ENCODE measurements at places on chromosomes 4 and X. TPM values are rescaled to one million over a fixed set of nuclear protein-coding genes. Genes with fewer than 3 reads are reported as not detected.

GRCh38 chrX:65671286-65671685 lies 3.8 kb downstream of the MSN start:
- DNase-seq = no peak
- peak overlapping the region; percentile 94 for H3K27ac ChIP-seq
- no peaks in the 10 kb centered on the region for H3K27me3 ChIP-seq
- peaks cover 43% of the 10 kb centered on the region for H3K4me1 ChIP-seq
- H3K4me3 ChIP-seq = peak overlapping the region; percentile 92
- H3K36me3 ChIP-seq = peaks cover 6% of the 10 kb centered on the region

- H3K36me3 ChIP-seq = peaks cover 5% of the 10 kb centered on the region
- H3K27me3 ChIP-seq = peaks cover 11% of the 10 kb centered on the region
- DNase-seq = no peak
- no peaks in the 10 kb centered on the region for H3K4me1 ChIP-seq
Measured at GRCh38 chrX:69263251-69263820, 98.1 kb upstream of the PJA1 start.

DNA sequence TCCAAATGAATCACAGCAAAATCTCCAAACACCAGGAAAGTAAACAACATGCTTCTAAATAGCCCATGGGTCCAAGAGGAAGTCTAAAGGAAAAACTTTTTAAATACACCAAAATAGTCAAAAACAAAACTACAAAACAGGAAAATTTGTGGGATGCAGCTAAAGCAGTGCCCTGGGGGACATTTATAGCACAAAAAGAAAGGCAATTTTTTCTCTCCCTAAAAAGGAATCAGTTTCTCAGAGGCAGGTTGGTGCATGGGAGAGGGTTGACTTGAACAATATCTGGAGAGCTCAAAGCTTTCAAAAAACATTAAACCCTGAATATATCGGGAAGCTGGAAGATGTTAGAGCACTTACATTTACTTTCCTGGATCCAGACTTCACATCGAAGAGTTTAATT lies 15.7 kb upstream of the DUSP9 start:
- no peak overlapping the region for H3K4me3 ChIP-seq
- peaks cover 5% of the 10 kb centered on the region for H3K27me3 ChIP-seq
- H3K36me3 ChIP-seq = no peaks in the 10 kb centered on the region

DNA sequence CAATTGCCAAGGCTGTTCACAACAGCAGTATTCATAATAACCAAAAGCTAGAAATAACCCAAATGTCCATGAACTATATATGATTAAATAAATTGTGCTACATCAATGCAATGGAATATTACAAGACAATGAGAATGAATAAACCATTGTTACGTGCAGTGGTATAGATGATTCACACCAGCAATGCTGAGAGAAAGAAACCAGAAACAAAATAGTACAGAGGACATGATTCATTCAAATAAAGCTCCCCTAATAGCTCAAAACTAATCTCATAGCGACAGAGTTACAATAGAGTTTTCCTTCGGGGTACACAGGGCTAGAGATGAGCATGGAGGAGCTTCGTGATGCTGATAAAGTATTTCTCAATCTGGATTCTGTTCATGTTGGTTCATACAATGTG lies 148.1 kb upstream of the SPANXN1 start:
- H3K27me3 ChIP-seq = no peaks in the 10 kb centered on the region
- H3K27ac ChIP-seq = no peak overlapping the region
- no peak overlapping the region for H3K4me3 ChIP-seq
- DNase-seq = no peak
- no peaks in the 10 kb centered on the region for H3K4me1 ChIP-seq
- no peaks in the 10 kb centered on the region for H3K36me3 ChIP-seq

- H3K27ac ChIP-seq = no peak overlapping the region
- H3K27me3 ChIP-seq = no peaks in the 10 kb centered on the region
- H3K4me3 ChIP-seq = no peak overlapping the region
- no peaks in the 10 kb centered on the region for H3K36me3 ChIP-seq
- H3K4me1 ChIP-seq = no peaks in the 10 kb centered on the region
Measured at GRCh38 chr4:131002132-131002531, 1906.2 kb downstream of the C4orf33 start.

DNA sequence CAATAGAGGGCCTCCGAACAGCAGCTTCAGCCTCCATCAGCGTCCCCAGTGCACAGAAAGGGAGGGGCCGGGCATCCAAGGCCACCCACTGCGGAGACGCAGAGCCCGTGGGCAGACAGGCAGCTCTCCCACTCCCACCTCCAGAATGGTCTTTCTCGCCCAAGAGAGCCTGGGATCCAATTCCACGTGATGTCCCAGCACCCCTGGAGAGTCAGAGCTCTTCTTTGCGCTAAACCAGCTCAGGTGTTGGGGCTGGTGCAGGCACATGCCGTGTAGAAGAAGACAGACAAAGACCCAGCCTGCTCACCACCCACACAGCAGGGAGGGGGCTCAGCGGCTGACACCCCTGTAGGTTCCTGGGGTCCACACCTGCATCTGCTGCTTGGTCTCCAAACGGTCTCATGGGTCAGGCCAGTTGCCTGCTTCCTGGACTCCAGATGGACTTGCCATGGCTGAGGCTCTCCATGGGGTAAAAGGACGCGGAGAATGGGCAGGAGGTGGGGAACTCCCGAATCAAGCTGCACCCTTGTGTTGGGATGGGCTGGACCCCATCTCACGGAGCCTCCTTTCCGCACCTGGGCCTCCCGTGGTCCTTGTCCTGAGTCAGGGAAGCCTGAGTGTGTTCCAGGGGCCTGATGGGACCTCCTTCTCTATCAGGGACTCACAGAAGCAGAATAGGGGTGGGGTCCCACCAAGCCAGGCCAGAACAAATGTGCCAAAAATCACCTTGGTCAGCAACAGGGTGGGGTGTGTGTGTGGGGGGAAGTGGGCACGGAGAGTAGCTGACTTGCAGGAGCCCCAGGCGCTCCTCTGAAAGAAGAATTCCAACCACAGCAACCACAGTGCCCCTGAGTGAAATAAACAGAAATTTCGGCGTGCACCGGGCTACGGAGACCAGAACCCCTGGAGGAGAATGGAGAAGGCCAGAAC lies 11.6 kb upstream of the ASMTL start:
- H3K4me1 ChIP-seq = peaks cover 52% of the 10 kb centered on the region
- peak overlapping the region; percentile 90 for H3K4me3 ChIP-seq
- no peak overlapping the region for H3K27ac ChIP-seq
- no peaks in the 10 kb centered on the region for H3K27me3 ChIP-seq
- no peak for DNase-seq

- DNase-seq = no peak
- no peaks in the 10 kb centered on the region for H3K36me3 ChIP-seq
- H3K4me3 ChIP-seq = no peak overlapping the region
- H3K27me3 ChIP-seq = peaks cover 5% of the 10 kb centered on the region
Measured at GRCh38 chrX:39470588-39471407, 627.0 kb downstream of the BCOR start.

DNA sequence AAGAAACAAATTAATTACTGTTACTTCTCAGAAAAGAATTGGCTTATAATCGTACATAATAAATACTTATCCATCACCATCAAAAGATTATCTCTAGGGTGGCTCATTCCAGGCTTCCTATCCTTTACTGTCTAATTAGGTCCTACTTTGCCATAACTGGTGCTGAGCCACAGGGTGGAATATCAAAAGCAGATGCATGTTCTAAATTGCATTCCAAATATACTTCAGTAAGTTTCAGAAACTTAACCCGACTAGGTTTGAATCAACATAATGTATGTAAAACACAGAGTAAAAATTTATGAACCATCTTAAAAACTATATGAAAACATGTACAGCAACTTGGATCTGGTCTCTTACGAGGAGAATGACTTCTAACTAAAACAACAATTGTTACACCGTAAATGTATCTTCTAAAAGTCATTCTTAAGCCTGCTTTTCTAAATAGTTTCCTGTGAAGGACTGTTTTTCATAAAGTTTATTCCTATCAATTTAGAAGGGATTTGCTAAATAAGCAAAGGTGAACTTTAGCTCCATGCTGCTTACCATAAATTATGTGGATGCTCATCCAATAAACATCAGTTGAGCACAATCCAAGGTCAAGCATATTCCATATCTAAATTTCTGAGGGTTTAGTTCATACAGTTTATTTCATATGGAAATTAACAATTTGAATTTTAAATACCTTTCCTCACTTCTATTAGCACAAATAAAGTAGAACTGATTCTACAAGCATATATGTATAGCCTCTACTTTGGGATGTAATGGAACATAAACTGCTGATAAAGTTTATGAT lies 13.4 kb downstream of the ZAR1 start:
- no peak overlapping the region for H3K4me3 ChIP-seq
- no peaks in the 10 kb centered on the region for H3K27me3 ChIP-seq
- H3K36me3 ChIP-seq = peaks cover 6% of the 10 kb centered on the region
- H3K4me1 ChIP-seq = peaks cover 4% of the 10 kb centered on the region

DNA sequence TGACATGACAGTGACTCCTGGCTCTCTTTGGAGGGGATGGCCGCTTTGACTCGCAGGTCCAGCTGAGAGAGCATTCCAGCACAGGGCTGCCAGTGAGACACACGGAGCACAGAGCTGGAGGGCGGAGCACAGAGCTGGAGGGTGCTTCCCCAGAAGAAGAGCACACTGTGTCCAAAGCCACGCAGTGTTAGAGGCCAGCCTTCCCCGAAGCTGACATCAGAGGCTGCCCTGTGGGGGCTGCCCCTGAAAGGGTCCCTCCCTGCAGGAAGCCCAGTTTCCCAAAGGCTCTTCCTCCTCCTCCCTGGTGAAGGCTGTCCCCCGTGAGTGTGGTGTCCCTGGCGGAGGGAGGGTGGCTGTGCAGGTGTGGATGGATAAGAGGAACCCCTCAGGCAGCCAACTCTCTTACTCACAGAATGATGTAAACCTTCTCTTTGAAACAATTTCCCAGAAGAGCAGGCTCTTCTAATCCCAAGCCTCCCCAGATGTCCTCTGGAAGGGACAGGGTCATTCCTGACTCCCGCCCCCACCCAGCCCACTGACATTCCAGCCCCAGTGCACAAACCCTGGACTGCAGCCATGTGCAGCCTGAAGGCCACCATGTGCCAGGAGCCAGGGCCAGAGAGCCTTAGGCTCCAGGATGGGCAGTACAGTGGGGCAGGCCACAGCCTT lies 53.4 kb downstream of the PSAPL1 start:
- H3K27me3 ChIP-seq = peaks cover 44% of the 10 kb centered on the region
- H3K36me3 ChIP-seq = no peaks in the 10 kb centered on the region
- no peak for DNase-seq
- no peak overlapping the region for H3K27ac ChIP-seq
- peaks cover 2% of the 10 kb centered on the region for H3K4me1 ChIP-seq

DNA sequence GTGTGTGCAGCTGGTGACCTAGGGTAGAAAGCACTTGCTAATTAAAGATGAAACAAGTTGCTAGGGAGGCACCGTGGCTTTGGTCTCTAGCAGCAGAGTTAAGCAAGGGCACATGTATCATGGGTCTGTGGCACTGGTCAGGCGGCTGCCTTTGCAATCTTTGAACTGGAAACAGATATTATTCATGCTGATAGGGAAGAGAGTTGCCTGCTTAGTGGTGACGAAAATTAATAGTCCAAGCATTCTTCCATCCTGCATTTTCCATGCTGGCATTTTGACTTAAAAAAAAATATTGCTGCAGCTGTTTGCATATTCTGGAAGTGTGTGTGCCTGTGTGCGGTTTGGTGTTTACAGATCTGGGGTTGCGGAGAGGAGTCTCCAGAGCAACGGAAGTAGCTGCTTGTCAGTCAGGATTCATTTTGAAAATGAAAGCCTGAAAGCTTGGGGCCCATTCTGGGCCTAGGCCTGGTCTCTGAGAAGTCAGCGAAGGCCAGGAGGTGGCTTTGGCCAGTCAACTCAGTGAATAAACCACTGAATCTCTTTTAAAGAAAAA lies 2.3 kb upstream of the SOWAHD start:
- peaks cover 34% of the 10 kb centered on the region for H3K4me1 ChIP-seq
- no peaks in the 10 kb centered on the region for H3K27me3 ChIP-seq
- DNase-seq = no peak
- H3K4me3 ChIP-seq = peak overlapping the region; percentile 81

DNA sequence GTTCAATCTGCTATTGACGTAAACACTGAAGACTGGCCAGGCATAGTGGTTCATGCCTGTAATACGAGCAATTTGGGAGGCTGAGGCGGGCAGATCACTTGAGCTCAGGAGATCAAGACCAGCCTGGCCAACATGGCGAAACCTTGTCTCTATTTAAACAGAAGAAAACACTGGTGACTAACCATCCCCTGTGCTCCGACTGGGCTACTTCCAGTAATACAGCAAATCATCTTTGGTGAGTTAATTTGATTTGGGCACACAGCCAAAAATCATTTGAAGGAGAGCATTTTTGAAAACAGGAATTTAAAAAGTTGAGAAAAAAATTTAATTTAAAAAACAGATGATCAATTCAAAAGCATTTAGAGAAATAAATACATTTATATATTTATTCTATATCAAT lies 52.0 kb downstream of the SEC24D start:
- H3K36me3 ChIP-seq = peaks cover 2% of the 10 kb centered on the region
- no peak overlapping the region for H3K4me3 ChIP-seq
- no peaks in the 10 kb centered on the region for H3K4me1 ChIP-seq

- peaks cover 23% of the 10 kb centered on the region for H3K4me1 ChIP-seq
- H3K36me3 ChIP-seq = no peaks in the 10 kb centered on the region
- no peak for DNase-seq
- no peaks in the 10 kb centered on the region for H3K27me3 ChIP-seq
- H3K4me3 ChIP-seq = no peak overlapping the region
- H3K27ac ChIP-seq = no peak overlapping the region
Measured at GRCh38 chr4:108706289-108706688, 55.9 kb downstream of the OSTC start.

DNA sequence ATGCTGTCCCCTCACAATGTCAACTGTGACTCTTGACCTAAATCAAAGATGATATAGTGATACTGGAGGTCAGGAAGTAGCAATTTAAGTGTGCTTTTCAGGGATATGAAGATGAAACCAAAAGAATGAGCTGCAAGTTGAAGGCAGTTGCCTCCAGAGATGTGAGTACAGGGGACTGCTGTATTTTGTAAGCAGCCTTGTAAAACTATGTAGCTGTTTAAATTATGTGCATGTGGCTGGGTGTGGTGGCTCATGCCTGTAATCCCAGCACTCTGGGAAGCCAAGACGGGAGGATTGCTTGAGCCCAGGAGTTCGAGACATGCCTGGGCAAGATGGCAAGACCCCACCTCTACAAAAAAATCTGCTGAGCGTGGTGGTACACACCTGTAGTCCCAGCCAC lies 15.1 kb upstream of the TNIP2 start:
- no peaks in the 10 kb centered on the region for H3K36me3 ChIP-seq
- no peaks in the 10 kb centered on the region for H3K27me3 ChIP-seq
- H3K27ac ChIP-seq = peak overlapping the region; percentile 83
- DNase-seq = no peak

DNA sequence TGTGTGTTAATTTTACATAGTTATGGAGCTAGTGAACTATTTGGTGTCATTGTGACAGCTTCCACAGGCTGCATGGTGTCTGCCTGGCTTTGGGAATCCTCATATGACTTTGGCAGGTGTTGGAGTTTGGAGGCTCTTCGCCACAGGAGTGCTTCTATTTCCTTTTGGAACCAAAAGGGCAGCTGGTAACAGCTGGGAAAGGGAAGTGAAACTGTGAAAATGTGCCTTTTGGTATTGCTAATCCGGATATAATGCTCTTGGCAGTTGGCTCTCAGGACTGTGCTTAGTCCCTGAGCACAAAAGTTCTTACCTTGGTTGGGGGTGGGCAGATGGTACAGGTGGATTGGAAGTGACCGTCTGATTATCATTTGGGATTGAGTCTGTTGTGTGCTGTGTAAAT lies 18.1 kb downstream of the OFD1 start:
- no peak for DNase-seq
- H3K4me1 ChIP-seq = peaks cover 11% of the 10 kb centered on the region
- peak overlapping the region; percentile 37 for H3K27ac ChIP-seq
- H3K27me3 ChIP-seq = no peaks in the 10 kb centered on the region
- no peaks in the 10 kb centered on the region for H3K36me3 ChIP-seq

SSX3 gene
- not detected for total RNA-seq

CLGN gene
- not detected for total RNA-seq

TMSB15C gene
- total RNA-seq = 1.6 TPM

CXCL11 gene
- not detected for total RNA-seq
